ENCODE measurements at places on chromosomes 4 and X.

DNA sequence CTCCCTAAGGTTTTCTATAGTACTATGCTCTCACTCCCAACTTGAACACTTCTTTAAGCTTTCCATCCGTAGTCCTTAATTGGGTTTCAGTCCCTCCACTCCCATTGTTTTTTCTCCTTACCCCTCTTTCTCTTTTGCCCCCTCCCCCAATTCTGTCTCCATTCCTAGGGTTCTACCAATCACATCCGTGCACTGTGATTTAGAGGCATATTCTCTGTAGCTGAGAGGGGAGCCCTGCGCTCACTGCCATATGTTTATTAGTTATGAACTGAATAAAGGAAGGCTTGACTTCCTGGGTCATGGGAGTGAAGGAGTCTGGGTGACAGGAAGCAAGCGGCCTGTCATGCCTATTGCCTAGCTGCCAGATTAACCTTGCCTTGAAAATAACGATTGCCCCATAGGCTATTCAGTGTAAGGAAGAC lies 471 bp downstream of the MCTS1 start:
- DNase-seq: peak; percentile 1

GRCh38 chrX:32448320-32448719 lies 763.0 kb downstream of the DMD start:
- DNase-seq: no peak

- DNase-seq: no peak
Observed at GRCh38 chrX:103356130-103356798, at the start of gene TCEAL9. Gene TCEAL9 (plus strand): TSS chrX:103356506. CDS start chrX:103357685, 1,179 bp downstream.

GRCh38 chrX:83469551-83469950 lies 38.5 kb upstream of the POU3F4 start:
- no peak for DNase-seq

GRCh38 chr4:60617731-60618130 lies 582.4 kb upstream of the ADGRL3 start:
- no peak for DNase-seq

GRCh38 chr4:158786121-158786601 lies 17.3 kb downstream of the FNIP2 start:
- no peak for DNase-seq

DNA sequence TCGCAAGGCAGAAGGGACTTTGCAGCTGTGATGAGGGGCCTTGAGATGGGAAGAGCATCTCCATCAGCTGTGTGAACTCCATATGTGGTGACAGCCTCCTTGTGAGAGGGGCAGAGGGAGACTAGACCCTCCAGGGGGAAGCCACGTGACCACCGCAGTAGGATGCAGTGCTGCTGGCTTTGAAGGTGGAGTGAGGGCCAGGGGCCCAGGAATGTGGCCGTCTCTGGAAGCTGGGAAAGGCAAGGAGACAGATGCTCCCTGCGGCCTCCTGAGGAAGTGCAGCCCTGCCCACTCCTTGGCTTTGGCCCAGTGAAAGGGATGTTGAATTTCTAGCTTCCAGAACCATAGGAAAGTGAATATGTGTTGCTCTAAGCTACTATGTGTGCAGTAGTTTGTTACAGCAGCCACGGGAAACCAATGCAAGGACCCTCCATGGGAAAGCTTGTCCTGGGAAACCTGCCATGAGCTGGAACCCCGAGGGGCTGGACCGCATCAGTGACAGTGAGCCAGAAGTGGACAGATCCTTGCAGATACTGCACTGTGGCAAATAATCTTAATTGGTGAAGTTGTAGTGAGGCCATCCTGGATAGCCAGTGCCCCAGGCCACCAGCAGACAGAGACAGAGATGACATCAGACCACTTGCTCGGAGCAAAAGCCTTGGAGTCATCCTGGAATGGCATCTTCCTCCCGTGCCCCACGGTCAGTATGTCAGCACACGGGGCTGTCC lies 35.4 kb upstream of the SORCS2 start:
- no peak for DNase-seq

Data from activated CD4-positive, alpha-beta T cell treated with anti-CD3 and anti-CD28 coated beads, Interleukin-2, amount 50 U/mL, for 4 hours (primary cell).